HepG2 (cell line): ENCODE measurements at places on chromosomes 4 and X. TPM values are rescaled to one million over a fixed set of nuclear protein-coding genes. Genes with fewer than 3 reads are reported as not detected.

Gene CWH43
- not detected in 2 replicates for total RNA-seq

DNA sequence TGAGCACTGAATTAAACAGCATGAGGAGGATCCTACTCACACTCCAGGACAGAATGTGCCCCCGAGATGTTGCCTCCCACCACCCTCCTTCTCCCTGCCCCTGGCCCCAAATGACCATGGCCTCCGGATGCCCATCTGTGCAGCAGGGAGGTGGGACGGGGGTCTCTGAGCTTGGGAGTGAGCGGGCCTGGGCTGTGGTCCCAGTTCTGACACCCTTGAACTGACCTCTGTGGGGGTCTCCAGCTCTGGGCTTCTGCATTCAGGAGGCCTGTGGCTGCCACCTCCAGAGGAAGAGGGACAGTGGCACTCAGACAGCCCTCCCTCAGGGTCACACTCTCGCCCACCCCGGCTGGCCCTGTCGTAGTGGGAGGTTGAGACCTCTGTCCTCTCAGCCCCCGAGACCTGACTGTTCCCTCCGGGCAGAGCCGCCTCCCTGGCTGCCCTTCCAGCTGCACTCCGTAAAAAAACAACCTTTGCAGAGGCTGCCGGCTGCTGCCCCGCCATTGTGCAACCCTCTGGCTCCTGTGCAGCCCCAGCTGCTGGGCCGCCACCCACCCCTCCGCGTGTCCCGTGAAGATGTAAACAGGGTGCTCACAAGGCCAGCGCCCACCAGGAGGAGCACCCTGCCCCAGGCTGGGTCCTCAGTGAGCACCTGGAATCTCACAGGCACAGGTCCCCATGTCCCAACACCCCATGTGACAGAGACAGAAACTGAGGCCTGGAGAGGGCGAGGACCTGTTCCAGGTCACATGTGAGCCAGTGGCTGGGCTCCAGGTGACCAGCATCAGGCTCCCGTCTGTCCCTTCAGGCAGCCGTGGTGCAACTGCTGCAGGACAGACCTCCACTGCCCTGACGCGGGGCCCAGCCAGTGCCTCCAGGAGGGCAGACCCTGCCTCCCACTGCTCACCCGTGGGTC is 39.6 kb downstream of the HTRA3 start:
- DNase-seq: no peak

Gene S100P
- total RNA-seq: 278 and 348 TPM in 2 replicates

- DNase-seq: no peak
Measured at GRCh38 chrX:73561801-73562200, 1.2 kb upstream of the CHIC1 start.

Gene EDA
- 6.4 and 8.8 TPM in 2 replicates for total RNA-seq

- no peak for DNase-seq
Measured at GRCh38 chr4:1367230-1367935, 20.4 kb downstream of the UVSSA start.

DNA sequence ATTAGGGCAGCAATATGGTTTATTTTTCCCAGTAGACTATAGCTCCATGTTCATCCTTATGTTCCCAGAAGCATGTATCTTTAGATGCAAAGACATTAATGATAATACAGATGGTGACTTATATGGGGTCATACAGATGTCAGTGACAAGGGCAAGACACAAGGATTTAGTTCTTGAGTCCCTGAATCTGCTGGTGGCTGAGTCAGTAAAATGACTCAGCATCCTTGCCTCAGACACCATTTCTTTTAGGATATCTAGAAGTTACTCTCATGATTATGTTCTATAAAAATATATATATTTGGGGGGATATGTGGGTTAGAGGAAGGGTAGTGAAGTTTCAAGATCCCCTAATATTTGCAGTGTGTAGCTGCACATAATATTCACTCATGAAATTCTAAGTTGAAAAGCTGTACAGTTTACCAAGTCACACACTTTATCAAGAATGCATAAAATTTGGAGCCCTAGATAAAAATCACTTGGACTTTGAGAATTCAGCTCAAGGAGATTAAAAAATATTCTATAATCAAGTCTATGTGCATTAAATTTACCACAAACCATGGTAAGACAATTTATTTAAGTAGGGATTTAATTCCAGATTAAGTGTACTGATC is 101.9 kb downstream of the LNX1 start:
- no peak for DNase-seq

DNA sequence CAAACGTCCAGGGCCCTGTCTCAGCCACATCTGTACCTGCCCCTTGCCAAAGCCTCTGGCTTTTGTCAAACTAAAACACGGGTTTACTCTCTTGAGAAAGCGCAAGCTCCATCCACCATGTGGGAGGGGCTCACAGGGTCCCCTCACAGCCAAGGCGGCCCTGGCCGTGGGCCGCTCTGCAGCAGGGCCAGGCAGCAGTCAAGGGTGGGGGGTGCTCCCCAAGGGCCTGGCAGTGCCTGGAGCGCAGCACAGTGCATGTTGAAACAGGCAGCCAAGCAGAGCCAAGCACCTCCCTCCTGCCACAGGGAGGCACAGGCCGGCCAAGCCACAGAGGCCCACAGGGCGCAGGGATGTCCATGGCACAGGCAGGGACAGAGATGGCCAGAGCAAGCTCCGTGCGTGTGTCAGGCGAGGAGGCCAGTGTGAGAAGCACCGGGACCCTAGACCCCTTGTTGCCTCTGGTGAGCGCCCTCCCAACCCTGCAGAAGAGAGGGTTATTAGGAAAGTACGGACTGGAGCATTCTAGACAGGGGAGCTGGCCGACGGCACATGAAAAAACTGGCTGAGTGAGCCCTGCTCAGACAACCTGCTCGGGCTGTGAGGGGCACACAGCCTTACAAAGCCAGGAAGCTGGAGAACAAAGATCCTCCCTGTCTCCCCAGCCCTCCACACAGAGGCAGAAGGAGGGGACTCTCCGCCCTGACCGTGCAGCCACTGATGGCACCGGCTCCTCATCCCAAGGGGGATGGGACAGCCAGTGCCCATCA is 39.0 kb downstream of the FAM53A start:
- no peak for DNase-seq

Gene NAA11
- total RNA-seq: not detected in 2 replicates

DNA sequence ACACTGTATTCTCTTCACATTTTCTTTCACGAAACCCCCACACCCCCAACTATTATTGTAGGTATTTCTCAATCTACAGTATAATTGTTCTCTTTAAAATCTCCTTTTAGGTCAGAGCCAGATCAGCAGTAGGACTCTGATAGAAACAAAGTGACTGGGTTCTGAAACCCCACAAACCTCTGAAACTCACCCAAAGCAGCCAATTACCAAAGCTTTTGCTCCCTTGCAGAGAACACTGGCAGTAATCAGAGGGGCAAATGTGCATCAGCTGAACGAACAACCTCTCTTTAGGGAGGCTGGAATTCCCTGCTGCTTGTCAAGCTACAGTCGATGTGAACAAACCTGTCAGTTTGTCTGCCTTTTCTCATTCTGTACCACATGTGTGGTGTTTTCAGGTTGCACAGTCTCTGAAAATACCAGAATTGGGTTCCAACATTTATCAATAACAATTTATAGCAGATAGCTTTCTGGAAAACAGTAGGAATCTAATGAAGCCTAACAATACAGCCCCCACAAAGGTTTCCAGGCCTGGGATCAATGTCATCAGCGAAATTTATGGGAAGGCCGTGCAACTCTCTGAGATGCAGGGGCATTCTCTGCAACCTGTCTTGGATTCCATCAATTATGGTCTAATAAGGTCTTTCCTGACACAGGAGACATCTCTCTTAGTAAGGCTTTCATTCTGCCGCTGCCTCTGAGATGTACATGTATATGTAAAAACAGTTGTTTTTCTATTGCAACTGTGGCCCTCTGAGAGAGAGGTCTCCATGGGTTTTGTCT is 395.9 kb downstream of the GPAT3 start:
- DNase-seq: no peak

GRCh38 chrX:31237189-31237588 is 165.3 kb upstream of the FTHL17 start:
- no peak for DNase-seq

GRCh38 chr4:52750819-52751486 is at the start of gene ERVMER34-1:
ERVMER34-1 (minus strand) TSS chr4:52751425; CDS start chr4:52745520, 5,905 bp downstream.
- DNase-seq: no peak

GRCh38 chr4:38453253-38453881 is 210.6 kb upstream of the KLF3 start:
- no peak for DNase-seq

- peak; percentile 25 for DNase-seq
Measured at GRCh38 chr4:109701566-109702410, 1.5 kb downstream of the CASP6 start.
